Calu3 (cell line): ENCODE measurements at places on chromosomes 1 and 21. TPM values are rescaled to one million over a fixed set of nuclear protein-coding genes. Genes with fewer than 3 reads are reported as not detected.

DNA sequence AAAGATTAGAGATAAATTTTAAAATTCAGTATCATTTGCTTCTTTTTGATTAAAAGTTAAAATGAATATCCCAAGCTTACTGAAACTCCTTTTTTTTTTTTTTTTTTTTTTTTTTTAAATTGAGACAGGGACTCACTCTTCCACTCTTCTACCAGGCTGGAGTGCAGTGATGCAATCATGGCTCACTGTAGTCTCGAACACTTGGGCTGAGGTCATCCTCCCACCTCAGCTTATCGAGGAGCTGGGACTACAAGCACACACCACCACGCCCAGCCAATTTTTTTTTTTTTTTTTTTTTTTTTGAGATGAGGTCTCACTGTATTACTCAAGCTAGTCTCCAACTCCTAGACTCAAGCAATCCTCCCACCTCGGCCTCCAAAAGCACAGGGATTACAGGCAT is 92.1 kb upstream of the RGS18 start:
- DNase-seq: no peak

- DNase-seq: peak; percentile 58
Observed at GRCh38 chr1:152167835-152168534, 9.0 kb upstream of the RPTN start.

Gene KIAA0040
- total RNA-seq: 24.3 and 33.4 TPM in 2 replicates

Gene UBL4B
- not detected in 2 replicates for total RNA-seq

Gene LYPD8
- total RNA-seq: not detected in 2 replicates

Gene ARMH1
- 4.7 and 5.8 TPM in 2 replicates for total RNA-seq

Gene HTR1D
- 1.1 and 1.7 TPM in 2 replicates for total RNA-seq
